B cell (primary cell): ENCODE measurements at places on chromosomes 1 and 21. TPM values are rescaled to one million over a fixed set of nuclear protein-coding genes. Genes with fewer than 3 reads are reported as not detected.

GRCh38 chr21:16709866-16710550 lies 802.8 kb upstream of the CXADR start:
- DNase-seq = no peak

DNA sequence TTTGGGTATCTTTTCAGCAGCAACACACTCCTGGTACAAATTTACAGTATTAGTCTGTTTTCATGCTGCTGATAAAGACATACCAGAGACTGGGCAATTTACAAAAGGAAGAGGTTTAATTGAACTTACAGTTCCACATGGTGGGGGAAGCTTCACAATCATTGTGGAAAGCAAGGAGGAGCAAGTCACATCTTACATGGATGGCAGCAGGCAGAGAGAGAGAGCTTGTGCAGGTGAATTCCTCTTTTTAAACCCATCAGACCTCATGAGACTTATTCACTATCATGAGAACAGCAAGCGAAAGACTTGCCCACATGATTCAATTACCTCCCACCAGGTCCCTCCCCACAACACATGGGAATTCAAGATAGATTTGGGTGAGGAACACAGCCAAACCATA lies 124.5 kb downstream of the TPR start:
- DNase-seq = no peak

DNA sequence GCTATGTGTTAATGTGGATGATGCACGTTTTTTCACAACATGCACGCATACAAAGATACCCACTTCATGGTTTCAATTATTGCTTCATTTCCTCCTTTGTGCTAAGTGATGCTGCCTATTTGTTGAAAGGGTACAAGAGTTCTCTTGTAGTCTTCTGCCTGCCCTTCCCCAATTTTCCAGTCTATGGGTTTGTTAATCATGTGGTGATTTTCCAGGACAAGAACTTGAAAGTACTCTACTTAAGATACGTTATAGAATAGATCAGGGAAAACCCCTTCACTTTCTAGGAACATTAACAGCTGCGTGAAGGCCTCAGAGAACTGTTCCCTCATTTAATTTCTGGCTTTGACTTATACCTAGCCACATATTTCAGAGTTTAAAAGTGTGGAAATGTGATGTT lies 52.1 kb upstream of the SLC44A3 start:
- DNase-seq = no peak

Gene AMY1A
- not detected in 2 replicates for polyA plus RNA-seq
